NCI-H1436 treated with DMSO at 0.1 percent for 48 hours (cell line): ENCODE measurements at places on chromosomes 3 and 15.

DNA sequence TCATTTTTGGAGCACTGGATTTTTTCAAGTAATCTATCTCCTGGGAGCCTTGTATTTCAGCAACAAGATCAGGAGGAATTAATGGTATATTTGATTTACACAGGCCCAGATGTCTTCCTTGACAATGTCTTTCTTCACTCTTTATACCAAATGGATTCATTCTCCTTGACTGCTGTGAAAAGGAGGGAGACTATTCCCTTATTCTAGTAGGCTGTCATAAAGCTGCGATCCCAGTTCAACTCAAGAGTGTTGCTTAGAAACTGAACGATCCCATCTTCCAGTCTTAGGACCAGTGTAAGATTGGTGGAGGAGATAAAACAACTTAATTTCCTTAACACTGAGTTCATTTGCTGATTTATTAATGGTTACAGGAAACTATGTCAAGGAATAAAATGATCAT lies 119.4 kb upstream of the ROBO1 start:
- DNase-seq: no peak

- no peak for DNase-seq
These were observed 72.6 kb downstream of the REC114 start for GRCh38 chr15:73515527-73515926.

- DNase-seq: no peak
These were observed 33.1 kb downstream of the WNT5A start for GRCh38 chr3:55453886-55454496.

- no peak for DNase-seq
These were observed 588.9 kb downstream of the MFSD1 start for GRCh38 chr3:159390656-159391212.

DNA sequence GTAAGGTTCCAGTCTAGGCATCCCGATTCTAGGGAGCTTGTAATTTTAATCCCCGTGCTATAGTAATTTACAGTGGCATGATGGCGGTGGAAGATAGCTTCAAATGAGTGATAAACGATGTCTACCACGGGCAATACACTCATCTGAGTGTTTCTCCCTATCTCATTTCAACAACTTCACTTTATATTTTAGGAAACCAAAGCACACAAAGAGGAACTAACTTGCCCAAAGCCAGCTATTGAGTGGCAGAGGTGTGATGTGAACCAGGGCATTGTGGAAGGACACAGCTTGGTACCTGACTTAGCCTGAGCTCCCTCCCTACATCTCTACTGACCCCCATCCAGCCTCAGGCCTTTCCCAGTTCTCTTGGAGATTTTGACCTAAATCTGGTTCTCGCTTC lies 16.9 kb upstream of the FILIP1L start:
- DNase-seq: no peak

DNA sequence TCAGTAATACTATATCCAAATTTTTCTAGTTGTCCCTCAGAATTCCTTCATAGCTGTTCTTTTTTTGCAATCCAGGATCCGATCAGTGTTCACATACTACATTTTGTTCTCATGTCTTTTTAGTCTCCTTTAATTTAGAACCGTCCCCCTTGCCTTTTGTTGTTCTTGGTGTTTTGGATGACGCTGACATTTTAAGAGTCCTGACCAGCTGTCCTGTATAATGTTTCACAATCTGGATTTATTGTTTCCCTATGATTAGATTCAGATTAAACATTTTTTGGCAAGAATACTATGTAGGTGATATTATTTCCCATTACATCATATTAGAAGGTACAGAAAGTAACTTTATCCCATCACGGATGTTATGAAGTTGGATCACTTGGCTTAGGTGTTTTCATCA lies 11.4 kb downstream of the TUBGCP4 start:
- DNase-seq: no peak

DNA sequence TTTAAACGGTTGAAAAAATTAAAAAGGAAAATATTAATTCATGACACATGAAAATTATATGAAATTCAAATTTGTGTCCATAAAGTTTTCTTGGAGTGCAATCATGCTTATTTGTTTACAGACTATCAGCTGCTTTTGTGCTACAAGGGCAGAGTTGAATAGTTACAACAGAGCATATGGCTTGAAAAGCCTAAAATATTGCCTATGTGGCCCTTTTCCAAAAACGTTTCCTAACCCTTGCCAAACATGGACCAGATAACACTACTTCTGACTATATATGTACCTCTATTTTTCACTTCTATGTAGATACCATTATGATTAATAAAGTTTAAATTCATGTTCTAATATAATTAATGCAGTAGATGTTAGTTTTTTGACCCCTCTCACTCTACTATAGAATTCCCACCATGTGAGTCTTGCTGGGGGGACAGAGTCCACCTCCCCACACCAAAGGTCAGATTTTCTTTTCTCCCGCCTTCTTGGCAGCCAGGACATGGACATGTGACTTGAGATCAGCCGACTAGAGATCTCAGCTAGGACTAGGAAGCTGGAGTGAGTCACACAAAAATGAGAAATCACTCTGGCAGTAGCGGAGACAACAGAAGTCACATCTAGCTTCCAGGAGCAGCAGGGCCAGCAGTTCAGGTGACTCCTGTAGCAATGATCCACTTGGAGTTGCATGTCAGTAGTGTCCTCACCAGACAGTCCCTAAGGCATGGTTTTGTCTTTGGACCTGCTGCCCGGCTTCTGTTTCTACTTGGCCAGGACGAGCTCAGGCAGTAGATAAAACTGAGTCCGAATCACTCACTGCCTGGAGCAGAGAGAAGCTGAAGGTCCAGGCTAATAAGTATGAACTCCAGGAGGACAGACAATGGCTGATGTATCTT lies 22.4 kb downstream of the CIAO2A start:
- DNase-seq: no peak

DNA sequence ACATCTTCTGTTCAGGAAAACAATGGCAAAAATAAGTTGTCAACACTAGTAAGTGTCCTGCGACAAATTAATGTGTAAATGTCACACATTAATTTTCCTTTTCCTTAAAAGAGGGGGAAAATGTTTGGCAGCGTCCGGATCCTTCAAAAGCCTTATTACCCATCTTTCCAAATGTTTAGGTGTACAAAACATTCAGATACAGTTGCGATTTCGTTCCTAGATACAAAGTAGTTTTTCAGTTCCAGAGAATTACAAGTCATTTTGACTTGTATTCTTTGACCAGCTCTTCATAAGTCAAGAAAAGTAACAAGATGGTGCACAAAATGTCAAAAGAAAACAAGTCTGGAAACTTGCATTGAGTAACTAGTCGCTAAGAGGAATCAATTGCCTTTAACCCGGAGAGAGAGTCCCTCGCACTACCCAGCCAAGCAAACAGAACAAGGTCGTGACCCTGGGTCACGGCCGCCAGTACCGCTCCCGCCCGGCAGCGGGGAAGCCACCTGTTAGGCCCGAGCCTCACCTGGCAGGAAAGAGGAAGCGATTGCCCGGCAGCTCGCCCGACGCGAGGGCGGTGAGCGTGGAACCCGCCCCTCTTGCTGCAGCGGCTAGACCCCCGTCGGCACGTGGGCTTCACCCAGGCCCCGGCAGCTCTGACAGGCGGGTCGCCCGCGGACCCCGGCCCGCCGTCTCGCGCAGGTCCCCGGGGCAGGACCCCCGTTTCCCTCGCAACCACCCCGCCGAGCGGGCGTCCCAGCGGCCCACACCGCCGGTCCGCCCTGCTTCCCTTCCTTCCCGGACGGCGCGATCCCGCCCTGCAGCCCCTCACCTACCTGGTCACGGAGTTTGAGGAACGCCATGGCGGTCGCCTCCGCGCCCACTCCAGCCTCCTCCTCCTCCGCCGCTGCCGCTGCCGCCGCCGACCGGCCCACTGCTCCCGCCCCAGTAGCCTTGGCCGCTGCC lies 61.0 kb upstream of the ANKRD28 start:
- no peak for DNase-seq

- no peak for DNase-seq
These were observed 77.0 kb downstream of the BBX start for GRCh38 chr3:107599772-107600145.

DNA sequence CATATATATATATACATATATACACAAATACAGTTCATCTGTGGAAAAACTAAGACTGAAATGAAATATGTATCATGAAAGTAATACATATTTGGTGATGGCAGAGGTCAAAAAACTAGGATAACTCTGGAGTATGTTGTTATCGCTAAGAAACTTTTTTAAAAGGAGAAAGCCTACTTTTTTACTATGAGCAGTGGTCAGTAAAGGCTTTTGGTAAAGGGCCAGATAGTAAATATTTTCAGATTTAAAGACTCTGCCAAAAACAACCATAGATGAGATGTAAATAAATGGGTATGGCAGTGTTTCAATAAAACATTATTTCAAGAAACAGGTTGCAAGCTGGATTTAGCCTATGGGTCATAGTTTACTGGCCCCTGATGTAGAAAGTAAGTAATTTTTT lies 93.8 kb upstream of the TGFBR2 start:
- DNase-seq: no peak

DNA sequence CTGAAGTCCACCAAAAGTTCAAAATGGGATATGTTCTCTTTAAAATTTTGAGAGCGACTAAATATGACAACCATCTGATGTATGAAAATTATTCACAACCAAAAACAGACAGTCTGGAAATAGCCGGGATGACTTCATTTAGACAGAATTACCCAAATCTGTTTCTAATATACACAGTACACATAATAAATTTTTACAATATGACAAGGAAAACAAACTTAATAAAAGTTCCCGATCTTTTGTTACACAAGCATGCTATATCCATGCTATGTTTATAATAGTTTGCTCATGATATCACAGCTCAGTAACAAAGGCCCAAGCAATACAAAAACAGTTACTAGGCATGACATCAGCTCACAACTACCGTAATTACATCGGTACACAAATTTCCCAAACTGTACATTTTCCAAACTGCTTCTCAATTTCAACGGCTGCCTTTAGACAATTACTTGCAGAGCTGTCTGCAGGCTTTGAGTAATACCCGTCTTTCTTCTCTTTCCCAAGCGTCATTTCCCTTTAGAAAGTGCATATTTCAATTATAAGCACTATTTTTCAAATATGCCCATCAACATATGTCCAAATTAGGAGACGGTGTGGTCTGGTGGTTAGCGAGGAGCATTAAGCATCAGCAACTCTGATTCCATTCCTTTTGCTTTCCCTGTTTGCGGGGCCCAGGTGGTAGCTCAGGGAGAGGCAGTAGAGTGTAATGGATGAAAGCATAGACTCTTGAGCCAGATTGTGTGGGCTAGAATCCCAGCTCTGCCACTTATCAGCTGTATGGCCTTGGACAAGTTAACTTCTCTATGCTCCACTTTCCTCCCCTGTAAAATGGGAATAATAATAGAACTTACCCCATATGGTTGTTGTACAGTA lies 481.2 kb downstream of the FOXP1 start:
- no peak for DNase-seq

GRCh38 chr15:91124132-91124531 lies 24.1 kb downstream of the SV2B start:
- DNase-seq: no peak

- no peak for DNase-seq
These were observed 220.2 kb upstream of the COL8A1 start for GRCh38 chr3:99418209-99418635.

- DNase-seq: no peak
These were observed 61.8 kb downstream of the FGD5 start for GRCh38 chr3:14880447-14881106.

GRCh38 chr15:31238906-31239305 lies 87.7 kb upstream of the KLF13 start:
- no peak for DNase-seq

DNA sequence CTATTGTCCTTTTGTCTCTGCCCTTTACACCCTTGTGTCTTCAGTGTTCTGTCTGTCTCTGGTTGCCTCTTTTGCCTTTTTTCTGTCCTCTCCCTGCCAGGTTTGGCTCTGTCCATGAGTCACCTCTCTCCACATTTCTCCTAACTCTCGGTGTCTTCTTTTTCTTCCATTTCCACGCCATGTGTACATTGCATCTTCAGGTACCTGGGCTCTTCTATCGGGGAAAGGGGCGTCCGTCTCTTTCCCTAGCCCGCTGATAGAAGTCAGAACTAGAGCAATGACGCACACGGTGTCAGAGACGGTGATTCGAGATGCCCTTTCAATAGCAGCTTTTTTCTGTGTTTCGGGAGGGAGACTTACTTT lies 641 bp downstream of the OPA1 start:
- no peak for DNase-seq

DNA sequence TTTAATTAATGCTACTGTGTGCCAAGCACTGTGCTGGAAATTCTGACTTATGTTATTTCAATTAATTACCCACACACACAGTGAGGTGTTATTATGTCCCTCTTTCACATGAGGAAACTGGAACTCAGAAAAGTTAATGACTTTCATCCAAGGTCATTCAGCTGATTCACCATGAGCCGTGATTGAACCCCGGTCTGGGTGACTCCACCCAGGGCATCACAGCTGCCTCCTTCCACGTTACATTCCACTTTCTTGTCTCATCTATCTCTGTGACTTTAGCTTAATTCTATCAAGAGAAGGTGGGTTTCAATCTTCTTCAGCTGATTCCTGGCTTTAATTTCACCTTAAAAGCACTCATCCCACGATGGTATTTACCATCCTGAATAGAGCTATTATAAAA lies 16.3 kb downstream of the SRGAP3 start:
- DNase-seq: no peak

DNA sequence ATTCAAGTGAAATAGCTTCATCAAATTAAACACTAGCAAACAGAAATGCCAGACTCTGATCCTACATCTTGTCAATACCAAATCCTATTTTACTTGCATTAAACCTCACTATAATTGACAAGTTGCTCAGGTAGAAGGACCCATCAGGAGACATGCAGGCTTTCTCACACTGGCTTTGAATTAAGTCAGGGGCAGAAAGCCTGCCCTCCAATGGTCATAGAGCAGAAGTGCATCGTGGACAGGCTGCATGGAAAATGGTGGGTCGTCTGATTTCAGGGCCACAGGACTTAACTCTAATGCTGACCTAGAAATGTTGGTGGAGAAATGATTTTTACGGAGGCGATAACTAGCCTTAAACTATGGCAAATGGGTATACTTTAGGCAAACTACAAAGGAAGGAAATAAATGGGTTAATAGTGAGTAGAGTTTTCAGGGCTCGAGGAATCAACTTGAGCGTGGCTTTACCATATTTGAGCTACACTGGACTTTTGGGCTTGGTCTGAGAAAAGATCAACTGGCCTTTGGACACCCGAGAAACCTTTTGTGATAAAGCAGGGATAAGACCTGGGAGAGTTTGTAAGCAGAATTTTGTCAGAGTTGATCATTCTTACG lies 283.9 kb downstream of the GRM7 start:
- DNase-seq: no peak

- peak; percentile 1 for DNase-seq
These were observed at the start of gene PRKCD for GRCh38 chr3:53160660-53161449. PRKCD (plus strand) TSS chr3:53161209; CDS start chr3:53178423, 17,214 bp downstream.
